Activated CD4-positive, CD25-positive, alpha-beta regulatory T cell (primary cell): ENCODE measurements at places on chromosomes 6 and 20.

DNA sequence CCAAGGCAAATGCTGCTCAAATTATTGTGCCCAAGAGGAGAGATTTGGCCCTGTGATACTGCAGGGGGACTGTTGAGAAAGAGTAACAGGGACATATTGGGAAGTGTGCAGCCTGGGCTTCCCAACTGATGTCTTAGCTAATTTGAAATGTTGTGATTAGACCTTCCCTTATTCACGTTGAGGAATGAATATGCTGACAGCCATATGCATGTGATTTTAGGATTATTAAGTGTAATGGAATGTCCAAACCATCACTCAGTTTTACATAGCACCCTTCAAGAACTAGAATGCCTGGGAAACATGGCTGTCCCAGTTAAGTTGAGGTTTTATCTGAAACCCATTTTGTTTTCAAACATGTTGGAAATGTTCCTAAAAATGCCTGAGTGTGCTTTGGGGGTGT, 81.4 kb downstream of the CARMIL1 start:
- DNase-seq = no peak

GRCh38 chr6:90293319-90293953, 3.2 kb downstream of the BACH2 start:
- no peak for DNase-seq

- DNase-seq = no peak
These were observed 8.2 kb upstream of the RAE1 start for GRCh38 chr20:57342829-57343228.

DNA sequence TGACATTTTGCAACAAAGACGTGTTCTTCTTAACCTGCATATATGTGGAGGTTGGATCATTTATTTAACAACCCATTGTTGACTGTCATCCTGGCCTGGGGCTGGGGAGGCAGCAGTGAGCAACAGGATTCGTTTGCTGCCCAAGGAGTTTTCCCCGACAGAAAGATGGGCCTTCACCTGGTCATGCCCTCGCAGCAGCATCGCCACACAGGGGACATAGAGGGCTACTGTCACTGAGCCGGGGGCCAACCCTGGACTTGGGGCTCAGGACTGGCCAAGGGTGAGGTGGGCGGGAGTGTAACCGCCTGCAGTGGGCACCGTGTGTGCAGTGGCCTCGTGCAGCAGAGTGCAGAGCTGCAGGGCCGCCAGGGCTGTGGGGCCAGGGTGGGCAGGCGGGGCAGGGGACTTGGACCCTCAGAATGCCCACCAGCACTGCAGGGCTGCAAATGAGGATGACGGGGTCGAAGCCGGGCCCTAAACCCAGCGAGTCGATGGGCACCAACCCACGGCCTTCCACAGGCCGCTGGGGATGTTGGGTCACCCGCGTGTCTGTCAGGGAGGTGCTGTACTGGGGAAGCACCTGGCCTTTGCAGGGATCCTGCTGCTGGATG, 11.8 kb downstream of the DUSP22 start:
- DNase-seq = no peak

DNA sequence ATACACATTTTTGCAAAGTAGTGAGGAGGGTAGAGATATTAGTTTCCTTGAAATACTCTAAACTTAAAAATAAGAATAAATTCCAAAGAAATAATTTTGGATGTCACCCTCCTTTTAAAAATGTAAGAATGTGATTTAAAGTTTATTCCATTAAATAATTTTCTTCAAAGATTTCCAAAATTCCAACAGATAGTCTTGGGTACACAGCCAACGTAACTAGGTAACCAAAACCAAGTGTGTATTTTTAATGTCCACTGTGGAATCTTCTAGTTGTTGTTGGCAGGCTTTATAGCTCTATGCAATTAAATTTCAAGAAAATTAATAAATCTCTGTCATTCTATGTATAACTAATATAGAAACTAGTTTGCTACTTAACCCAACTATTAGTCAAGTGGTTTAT, 101.3 kb downstream of the COL21A1 start:
- DNase-seq = no peak

- DNase-seq = no peak
These were observed 161.8 kb downstream of the SCML4 start for GRCh38 chr6:107662333-107662732.

GRCh38 chr20:34717230-34718095, 13.3 kb downstream of the TP53INP2 start:
- no peak for DNase-seq

GRCh38 chr6:139099984-139100383, 34.9 kb upstream of the HECA start:
- DNase-seq = no peak
